Activated CD8-positive, alpha-beta T cell treated with anti-CD3 and anti-CD28 coated beads, Interleukin-2, amount 10 ng/mL, durations not matched to agents 7 days and 5 days (primary cell): ENCODE measurements at places on chromosomes 6 and 20.

DNA sequence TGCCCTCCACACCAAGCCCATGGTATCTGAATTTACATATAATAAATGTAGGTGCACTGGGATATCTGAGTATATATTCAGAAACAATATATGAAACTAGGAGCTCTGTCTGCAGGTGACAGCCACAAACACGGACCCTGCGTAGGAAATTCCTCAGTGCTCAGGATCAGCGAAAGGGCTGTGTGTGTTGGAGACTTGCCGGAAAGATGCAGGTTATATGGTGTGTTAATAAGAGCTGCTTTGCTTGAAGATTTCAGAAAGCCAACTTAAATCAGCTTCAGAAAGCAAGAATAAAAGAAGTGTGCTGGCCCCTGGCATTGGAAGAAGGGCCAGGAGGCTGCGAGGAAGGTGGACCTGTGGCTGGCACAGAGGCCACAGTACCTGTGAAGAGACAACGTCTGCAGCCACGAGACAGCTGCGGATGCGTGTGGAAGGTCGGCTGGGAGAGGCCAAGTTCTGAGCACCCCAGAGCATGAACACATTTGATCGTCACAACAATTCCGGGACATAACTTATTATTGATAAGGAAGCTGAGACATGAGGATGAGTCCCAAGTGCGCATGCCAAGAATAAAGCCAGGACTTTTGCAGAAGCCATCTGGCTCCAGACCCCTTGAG is 183.2 kb downstream of the DLL1 start:
- H3K4me3 ChIP-seq, result no peak overlapping the region
- DNase-seq, result no peak
- H3K27ac ChIP-seq, result no peak overlapping the region

GRCh38 chr6:45986746-45987274 is 28.9 kb downstream of the CLIC5 start:
- H3K36me3 ChIP-seq, result no peaks in the 10 kb centered on the region
- no peaks in the 10 kb centered on the region for H3K4me1 ChIP-seq
- no peaks in the 10 kb centered on the region for H3K27me3 ChIP-seq
- no peak overlapping the region for H3K27ac ChIP-seq
- H3K4me3 ChIP-seq, result no peak overlapping the region

DNA sequence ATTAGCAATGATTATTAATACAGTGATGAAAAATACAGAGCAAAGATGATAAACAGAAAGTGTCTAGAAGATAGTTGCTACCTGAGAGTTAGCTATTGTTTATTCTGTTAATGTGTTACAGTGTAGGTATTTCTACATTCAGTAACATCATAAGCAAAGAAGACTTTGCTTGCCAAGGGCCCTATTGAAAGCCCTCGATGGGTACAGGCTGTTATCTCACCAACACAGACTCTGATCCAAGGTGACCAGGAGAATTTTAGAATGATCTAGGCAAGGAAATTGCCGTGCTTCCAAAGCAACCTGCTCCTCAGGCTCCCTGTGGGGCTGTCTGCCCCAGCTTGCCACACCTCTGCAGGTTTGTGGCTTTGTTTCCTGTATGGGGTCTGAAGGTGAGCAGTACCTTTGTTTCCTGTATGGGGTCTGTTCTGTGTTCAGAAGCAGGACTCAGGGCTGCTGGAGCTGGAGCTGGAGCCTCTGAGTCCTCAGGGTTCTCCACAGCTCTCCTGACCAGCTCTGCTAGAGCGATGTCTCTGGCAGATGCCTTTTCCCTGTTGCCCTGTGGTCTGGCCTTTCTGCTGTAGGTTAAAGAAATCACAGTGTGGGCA is 32.5 kb downstream of the PHACTR3 start:
- H3K27me3 ChIP-seq, result no peaks in the 10 kb centered on the region
- H3K4me1 ChIP-seq, result no peaks in the 10 kb centered on the region
- no peaks in the 10 kb centered on the region for H3K36me3 ChIP-seq
- DNase-seq, result no peak

DNA sequence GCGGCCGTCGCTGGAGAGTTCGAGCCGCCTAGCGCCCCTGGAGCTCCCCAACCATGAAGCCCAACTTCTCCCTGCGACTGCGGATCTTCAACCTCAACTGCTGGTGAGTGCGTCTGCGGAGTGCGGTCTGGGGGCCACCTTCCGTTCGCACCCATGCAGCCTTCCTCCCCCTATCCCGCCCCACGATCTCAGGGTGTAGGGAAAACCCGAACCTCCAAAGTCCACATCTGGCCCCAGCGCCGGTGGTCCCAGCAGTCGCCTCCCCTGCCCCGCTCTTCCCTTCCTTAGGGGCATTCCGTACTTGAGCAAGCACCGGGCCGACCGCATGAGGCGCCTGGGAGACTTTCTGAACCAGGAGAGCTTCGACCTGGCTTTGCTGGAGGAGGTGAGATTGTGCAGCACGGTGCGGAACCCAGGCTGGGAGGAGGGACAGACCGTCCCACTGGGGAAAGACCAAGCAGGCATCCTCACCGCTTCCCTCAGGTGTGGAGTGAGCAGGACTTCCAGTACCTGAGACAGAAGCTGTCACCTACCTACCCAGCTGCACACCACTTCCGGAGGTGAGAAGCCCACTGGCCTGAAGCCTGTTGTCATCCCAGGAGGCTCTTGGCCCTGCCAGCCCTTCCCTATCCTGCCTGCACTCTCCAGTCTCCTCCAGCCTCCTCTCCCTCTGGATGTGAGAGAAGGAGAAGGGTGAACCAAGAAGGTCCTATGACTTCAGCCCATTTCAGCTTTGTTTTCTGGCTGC is 719 bp downstream of the SMPD2 start:
- peak; percentile 47 for DNase-seq
- H3K36me3 ChIP-seq, result peaks cover 30% of the 10 kb centered on the region
- H3K27me3 ChIP-seq, result no peaks in the 10 kb centered on the region

DNA sequence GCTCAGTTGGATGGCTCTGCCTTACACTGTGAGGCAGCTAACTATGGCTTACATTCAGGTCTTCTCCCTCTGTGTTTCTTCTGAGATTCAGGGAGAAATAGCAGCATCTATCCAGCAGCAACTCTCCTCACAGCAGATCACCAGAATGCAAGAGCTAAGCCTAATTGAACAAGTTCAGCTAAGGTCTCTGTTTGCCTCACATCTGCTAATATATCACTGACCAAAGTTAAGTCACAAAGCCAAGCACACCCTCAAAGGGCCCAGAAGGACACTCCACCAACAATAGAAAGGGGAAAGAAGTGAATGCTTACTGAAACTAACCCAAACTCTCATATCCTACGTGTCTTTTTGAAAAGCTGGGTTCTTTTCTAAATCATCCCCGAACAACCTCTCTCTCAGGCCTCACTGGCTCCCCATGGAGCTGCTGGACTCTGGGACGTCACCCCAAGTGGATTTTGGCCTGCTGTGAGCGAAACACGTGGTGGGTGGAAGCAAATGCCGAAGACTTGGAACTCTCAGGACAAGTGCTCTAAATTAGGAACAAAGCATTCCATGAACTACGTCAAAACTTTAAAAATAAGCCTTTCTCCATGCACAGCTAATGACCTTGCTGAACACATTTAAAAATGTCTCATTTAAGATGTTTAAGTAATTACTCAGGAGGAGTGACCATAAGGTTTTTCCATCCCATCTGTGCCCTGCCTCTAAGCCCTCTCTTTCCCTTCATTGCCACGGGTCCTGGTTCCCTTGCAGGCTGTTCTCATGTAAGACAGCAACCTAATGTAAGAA is 167.5 kb upstream of the PLCB4 start:
- no peaks in the 10 kb centered on the region for H3K4me1 ChIP-seq
- no peak overlapping the region for H3K4me3 ChIP-seq
- H3K36me3 ChIP-seq, result no peaks in the 10 kb centered on the region
- no peak for DNase-seq

DNA sequence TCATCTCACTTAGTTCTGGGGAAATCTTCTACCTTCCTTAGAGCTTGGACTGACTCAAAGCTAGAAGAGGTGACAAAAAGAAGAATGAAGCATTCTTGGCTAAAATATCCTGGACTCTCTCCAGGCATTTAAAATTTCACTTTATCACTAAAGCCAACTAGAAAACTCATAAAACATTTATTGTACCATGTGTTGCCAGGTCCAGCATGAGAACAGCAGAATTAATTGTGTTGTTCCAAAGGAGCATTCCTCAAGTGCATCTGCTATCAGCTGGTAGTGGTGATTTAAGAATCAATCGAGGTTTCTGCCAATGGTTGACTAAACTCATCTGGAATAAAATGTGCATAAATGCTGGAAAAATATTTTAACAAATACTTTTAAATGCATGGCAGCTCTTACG is 147.3 kb upstream of the SSTR4 start:
- no peaks in the 10 kb centered on the region for H3K27me3 ChIP-seq
- H3K4me1 ChIP-seq, result no peaks in the 10 kb centered on the region
- DNase-seq, result no peak
- no peak overlapping the region for H3K4me3 ChIP-seq
- H3K27ac ChIP-seq, result no peak overlapping the region

- H3K4me1 ChIP-seq, result peaks cover 21% of the 10 kb centered on the region
- H3K4me3 ChIP-seq, result peak overlapping the region; percentile 85
- peaks cover 8% of the 10 kb centered on the region for H3K36me3 ChIP-seq
Observed at GRCh38 chr6:108074057-108074358, 533 bp downstream of the OSTM1 start.

DNA sequence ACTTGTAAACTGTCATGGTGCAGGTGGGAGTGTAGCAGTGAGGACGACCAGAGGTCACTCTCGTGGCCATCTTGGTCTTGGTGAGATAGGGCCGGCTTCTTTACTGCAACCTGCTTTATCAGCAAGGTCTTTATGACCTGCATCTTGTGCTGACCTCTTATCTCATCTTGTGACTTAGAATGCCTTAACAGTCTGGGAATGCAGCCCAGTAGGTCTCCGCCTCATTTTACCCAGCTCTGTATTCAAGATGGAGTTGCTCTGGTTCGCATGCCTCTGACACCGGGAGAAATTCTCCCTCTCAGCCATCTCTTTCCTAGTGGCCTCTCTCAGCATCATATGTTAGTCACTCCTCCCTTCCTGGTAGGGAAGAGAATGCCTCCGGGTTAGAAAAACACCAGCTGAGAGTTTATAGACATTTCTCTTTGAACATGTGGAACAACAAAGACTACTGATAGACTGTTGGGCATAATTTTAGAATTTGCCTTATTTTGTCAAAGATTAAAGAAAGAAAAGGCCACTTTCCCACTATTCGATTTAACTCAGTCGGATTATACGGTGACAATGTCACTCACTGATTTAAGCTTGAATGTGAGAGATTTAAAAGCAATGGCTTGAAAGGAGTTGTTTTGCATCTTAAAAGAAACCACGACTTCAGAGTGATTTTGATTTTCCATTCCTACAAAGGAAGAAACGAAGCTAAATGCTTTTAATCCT is 67.9 kb upstream of the SNX9 start:
- H3K27me3 ChIP-seq, result peaks cover 12% of the 10 kb centered on the region
- H3K4me3 ChIP-seq, result no peak overlapping the region
- no peak overlapping the region for H3K27ac ChIP-seq

GRCh38 chr6:52297433-52297832 is 12.9 kb upstream of the MCM3 start:
- no peaks in the 10 kb centered on the region for H3K27me3 ChIP-seq
- DNase-seq, result no peak
- H3K36me3 ChIP-seq, result peaks cover 11% of the 10 kb centered on the region
- H3K27ac ChIP-seq, result no peak overlapping the region
- peaks cover 24% of the 10 kb centered on the region for H3K4me1 ChIP-seq

GRCh38 chr20:22489626-22490286 is 94.6 kb downstream of the FOXA2 start:
- H3K27ac ChIP-seq, result no peak overlapping the region
- no peaks in the 10 kb centered on the region for H3K27me3 ChIP-seq
- DNase-seq, result no peak
- no peak overlapping the region for H3K4me3 ChIP-seq
- H3K4me1 ChIP-seq, result no peaks in the 10 kb centered on the region
- no peaks in the 10 kb centered on the region for H3K36me3 ChIP-seq

GRCh38 chr20:33272155-33272873 is 10.7 kb upstream of the BPIFB1 start:
- H3K27me3 ChIP-seq, result peaks cover 22% of the 10 kb centered on the region
- peaks cover 5% of the 10 kb centered on the region for H3K4me1 ChIP-seq
- no peak overlapping the region for H3K27ac ChIP-seq
- DNase-seq, result no peak
- H3K4me3 ChIP-seq, result no peak overlapping the region

DNA sequence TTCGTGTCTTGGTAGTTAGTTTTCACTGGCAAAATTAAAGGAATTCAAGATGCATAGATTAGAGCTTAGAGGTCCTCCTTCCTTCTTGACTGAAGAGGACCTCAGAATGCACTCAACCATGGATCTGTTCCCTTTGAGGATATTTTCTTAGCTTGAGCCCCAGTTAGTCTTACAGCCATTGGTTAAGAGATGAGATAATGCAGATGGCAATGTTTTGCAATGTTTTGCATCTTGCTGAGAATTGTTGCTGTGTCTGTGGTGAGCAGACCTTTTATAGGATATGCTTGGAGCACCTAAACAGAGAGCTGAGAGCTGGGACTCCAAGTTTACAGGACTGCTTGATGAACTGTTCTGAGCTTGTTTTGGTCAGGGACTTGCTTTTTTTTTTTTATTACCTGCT is 107.5 kb downstream of the TMEM170B start:
- no peaks in the 10 kb centered on the region for H3K4me1 ChIP-seq
- H3K27me3 ChIP-seq, result peaks cover 12% of the 10 kb centered on the region
- no peak overlapping the region for H3K4me3 ChIP-seq

- no peak for DNase-seq
- H3K36me3 ChIP-seq, result peaks cover 39% of the 10 kb centered on the region
- no peaks in the 10 kb centered on the region for H3K27me3 ChIP-seq
- H3K4me1 ChIP-seq, result peaks cover 66% of the 10 kb centered on the region
- peak overlapping the region; percentile 2 for H3K27ac ChIP-seq
- no peak overlapping the region for H3K4me3 ChIP-seq
Observed at GRCh38 chr6:39215640-39216158, 13.6 kb downstream of the KCNK5 start.

- DNase-seq, result peak; percentile 42
- H3K4me3 ChIP-seq, result no peak overlapping the region
- H3K27me3 ChIP-seq, result no peaks in the 10 kb centered on the region
- peaks cover 16% of the 10 kb centered on the region for H3K4me1 ChIP-seq
Observed at GRCh38 chr6:163667372-163668060, 253.0 kb downstream of the QKI start.

- no peaks in the 10 kb centered on the region for H3K4me1 ChIP-seq
- H3K27ac ChIP-seq, result no peak overlapping the region
- no peaks in the 10 kb centered on the region for H3K36me3 ChIP-seq
- no peak overlapping the region for H3K4me3 ChIP-seq
- peaks cover 5% of the 10 kb centered on the region for H3K27me3 ChIP-seq
- DNase-seq, result no peak
Observed at GRCh38 chr6:1143655-1144054, 168.2 kb upstream of the FOXQ1 start.

DNA sequence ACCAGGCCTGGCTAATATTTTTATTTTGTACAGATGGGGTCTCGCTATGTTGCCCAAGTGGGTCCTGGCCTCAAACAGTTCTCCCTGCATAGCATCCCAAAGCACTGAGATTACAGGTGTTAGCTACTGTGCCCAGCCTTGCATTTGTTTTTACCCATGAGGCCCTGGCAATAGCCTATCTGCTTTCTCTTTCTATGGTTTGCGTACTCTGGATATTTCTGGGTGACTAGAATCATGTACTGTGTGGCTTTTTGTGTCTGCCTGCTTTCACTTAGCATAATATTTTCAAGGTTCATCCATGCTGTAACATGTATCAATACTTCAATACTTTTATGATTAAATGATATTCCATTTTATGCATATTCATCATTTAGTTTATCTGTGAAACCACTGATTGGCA is 451.7 kb downstream of the GRIK2 start:
- no peak for DNase-seq
- no peaks in the 10 kb centered on the region for H3K27me3 ChIP-seq
- no peaks in the 10 kb centered on the region for H3K36me3 ChIP-seq
- no peak overlapping the region for H3K27ac ChIP-seq
- H3K4me3 ChIP-seq, result no peak overlapping the region
